Anterior cingulate cortex (tissue), 58 donors: ENCODE measurements at places on chromosomes 13 and 19.

GRCh38 chr13:46668302-46668720 lies 115.3 kb downstream of the LRCH1 start:
- no peak for DNase-seq

- no peak for DNase-seq
Measured at GRCh38 chr19:29121684-29122083, 91.3 kb downstream of the UQCRFS1 start.

DNA sequence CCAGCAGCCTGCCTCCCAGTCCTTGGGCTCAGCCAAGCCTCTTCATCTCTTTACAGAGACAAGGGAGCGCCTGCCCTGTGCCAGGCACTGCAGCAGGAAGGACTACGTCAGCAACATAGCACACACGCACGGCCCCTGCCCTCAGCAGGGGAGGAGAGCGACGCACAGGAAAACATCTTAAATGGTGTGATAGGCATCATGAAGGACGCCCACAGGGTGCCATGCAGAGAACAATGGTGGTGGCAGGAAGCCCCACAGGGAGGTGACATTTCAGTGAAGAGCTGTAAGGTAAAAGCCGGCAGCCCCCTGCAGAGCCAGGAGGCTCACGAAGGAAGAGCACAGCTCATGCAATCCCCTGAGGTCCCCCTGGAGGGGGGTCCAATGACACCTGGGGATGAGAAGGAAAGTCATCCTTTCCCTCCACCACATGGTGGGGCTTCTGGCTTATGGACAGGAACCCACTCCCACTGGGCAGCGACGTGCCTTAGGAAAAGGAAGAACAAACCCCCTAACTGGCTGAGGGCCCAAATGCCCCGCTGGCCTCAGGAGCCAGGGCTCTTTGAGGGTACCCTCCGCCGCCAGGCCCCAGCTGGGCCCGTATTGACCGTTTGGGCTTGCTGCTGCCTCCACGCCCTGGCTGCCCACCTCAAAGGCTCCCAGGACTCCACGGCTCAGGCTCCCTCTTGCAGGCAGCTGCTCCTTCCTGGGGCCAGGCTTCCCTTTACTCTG lies 37.3 kb upstream of the C13orf42 start:
- no peak for DNase-seq

- DNase-seq = no peak
Measured at GRCh38 chr13:85379433-85379832, 419.8 kb downstream of the SLITRK6 start.

GRCh38 chr13:39119422-39119821 lies 81.2 kb downstream of the NHLRC3 start:
- no peak for DNase-seq
